ENCODE measurements at places on chromosomes 13 and 19.

- no peak for DNase-seq
Observed at GRCh38 chr19:18529782-18530181, 7.9 kb upstream of the ELL start.

DNA sequence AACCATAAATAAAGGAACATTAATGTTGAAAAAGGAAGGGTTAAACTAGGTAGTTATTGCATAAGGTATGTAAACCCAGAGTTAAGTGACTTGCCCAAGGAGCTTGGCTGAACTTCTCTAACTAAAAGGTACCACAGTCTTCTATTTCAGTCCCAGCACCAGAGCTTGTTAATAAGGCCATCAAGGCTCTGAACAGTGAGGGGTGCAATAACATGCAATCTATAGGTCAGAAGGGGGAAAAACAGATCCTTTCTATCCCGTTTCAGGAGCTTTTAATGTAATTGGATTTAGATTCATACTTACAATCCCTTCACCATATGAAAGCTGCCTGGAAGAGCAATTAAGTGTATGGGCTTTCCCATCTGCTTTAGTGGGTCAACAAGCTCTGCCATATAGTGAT lies 441.5 kb upstream of the SPRY2 start:
- no peak for DNase-seq

GRCh38 chr13:46667687-46668281 lies 114.8 kb downstream of the LRCH1 start:
- DNase-seq, result no peak

GRCh38 chr19:14992780-14993179 lies 13.1 kb upstream of the SLC1A6 start:
- no peak for DNase-seq

- DNase-seq, result peak; percentile 64
Observed at GRCh38 chr13:44818428-44818827, 170.8 kb downstream of the NUFIP1 start.

GRCh38 chr13:100203696-100204367 lies 114.9 kb downstream of the PCCA start:
- DNase-seq, result no peak

DNA sequence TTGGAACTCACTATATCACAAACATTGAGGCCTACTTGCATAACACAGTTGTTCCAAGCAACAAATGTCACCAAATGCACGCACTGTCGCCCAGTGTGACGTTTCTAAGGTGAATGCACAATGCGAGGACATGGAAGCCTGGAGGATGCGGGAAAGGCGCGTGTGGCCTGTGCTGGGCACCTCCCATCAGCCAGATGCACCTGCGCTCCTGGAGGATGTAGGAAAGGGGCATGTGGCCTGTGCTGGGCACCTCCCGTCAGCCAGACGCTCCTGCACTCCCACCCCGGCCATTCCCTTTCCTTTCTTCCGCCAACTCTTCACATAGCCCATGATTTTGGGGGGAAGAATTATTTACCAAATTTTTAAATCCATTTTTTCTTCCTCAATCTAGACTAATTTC lies 202.4 kb upstream of the SOX1 start:
- DNase-seq, result no peak

All from HEK293T (cell line).